ENCODE measurements at places on chromosomes 7 and 10.

GRCh38 chr10:89668386-89669071 is 23.5 kb upstream of the PANK1 start:
- DNase-seq: no peak

- no peak for DNase-seq
These were observed 80.4 kb downstream of the PPP1R3C start for GRCh38 chr10:91552274-91553095.

DNA sequence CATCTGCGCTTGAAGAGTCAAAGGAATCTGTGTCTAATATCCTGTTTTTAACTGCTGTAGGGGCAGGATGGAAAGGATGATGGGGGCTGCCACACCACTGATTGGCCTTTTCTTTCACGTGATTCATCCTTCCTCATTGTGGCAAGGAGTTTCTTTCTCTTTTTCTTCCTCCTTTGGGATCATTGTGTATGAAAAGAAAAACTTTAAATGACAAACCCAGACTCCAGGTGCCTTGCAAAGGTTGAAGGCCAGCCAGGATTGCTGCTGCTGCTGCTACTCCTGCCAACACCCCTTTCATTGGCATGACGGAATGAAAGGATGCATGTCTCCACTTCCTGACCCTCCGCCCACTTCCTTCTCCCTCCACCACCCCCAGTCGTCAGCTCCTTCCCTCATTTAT is 6.5 kb upstream of the OIT3 start:
- no peak for DNase-seq

- no peak for DNase-seq
These were observed 79.3 kb upstream of the TNS3 start for GRCh38 chr7:47661051-47661714.

GRCh38 chr7:158049271-158049670 is 538.4 kb downstream of the PTPRN2 start:
- no peak for DNase-seq

DNA sequence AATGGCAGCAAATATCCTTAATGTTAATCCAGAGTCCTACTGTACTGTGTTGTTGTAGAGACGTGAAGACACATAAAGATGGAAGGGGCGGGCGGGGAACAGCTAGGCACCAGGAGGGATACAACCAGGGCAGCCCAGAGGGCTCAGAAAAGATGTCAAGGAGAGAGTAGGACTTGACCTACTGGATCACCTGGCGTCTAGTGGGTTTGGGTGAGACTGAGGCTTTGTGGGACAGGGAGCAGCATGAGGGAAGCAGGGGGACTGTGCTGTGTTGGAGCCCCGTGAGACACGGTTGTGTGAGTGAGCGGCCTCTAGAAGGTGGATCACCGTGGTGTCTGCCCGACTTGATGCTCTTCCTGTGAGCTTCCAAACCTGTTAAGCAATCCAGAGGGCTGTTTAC is 68.0 kb downstream of the PTPRE start:
- no peak for DNase-seq

DNA sequence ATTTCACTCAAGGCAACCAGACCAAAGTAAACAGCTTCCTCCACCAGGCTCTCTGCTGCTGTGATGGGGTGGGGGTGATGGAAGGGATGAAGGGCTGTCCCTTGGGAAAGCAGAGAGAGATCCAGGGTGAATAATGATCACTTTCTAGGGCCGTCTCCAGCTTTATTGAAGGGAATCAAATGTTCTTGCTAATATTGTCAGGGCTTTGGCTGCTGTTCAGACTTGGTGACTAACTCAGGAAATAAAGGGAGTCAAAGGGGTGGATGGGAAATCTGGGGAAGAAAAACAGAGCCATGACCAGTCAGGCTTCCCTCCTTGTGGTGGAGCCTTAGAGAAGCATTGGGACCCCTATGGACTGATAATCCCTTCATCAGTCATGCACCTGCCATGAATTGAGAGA is 196.2 kb upstream of the AGK start:
- DNase-seq: no peak

- DNase-seq: no peak
These were observed 58.7 kb downstream of the CYP51A1 start for GRCh38 chr7:92075455-92076158.

DNA sequence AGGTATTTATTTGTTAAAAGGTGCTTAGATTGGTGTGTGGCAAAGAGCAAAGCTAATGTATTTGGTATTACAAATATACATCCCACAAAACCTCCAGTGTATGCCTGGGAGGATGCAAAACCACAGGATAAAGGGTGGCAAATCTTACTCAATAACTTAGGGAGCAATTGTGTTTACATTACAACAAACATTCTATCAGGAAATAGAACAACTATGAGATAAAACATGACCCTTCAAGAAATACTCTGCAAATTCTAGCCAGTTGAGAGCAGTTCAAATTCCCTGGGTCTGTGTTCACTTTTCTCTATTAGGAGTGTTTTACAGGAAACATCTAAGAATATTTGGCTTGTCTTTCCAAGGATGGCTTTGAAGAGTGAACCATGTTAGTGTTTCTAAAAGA is 64.9 kb downstream of the CUL1 start:
- DNase-seq: no peak

DNA sequence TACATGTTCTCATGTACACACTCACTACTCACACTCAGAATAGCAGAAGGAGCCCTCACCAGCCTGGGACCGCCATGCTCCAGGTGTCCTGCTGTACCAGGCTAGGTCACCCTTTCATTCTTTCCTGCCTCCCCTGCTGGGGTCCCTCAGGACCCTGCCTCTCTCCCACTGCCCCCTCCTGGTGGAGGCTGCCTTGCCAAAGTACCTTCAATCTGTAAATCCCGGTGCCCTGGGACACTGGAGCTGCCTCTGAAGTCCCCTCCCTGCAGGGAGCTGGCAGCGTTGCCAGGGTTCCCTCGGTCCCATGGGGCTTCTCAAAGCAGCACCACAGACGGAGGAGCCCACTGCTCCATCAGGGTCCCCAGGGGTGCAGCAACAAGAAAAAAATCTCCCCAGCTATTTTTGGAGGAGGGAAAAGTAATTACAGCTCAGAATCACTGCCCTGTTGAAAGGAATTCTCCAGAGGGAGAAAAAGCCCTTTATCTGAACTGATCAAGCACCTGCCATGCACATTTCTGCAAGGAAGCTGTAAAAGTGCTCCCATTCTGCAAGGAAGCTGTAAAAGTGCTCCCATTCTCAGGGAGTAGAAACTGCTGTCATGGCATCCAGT is 259.9 kb downstream of the PTPRN2 start:
- no peak for DNase-seq

- DNase-seq: no peak
These were observed 95.8 kb upstream of the DIP2C start for GRCh38 chr10:785089-785860.

- DNase-seq: no peak
These were observed 416.5 kb downstream of the MAGI2 start for GRCh38 chr7:79037001-79037400.
